CD4-positive, alpha-beta memory T cell (primary cell): ENCODE measurements at places on chromosomes 3 and 15. TPM values are rescaled to one million over a fixed set of nuclear protein-coding genes. Genes with fewer than 3 reads are reported as not detected.

ABCF3 gene
- 122 TPM for total RNA-seq

KLF15 gene
- 0.72 TPM for total RNA-seq

CCDC54 gene
- not detected for total RNA-seq

SPATA12 gene
- not detected for total RNA-seq

WDR53 gene
- total RNA-seq = 37.5 TPM

RTP3 gene
- not detected for total RNA-seq

CPEB1 gene
- 0.17 TPM for total RNA-seq

- H3K36me3 ChIP-seq = no peaks in the 10 kb centered on the region
- H3K4me1 ChIP-seq = no peaks in the 10 kb centered on the region
- H3K27ac ChIP-seq = no peak overlapping the region
Observed at GRCh38 chr3:55515550-55516246, 28.6 kb upstream of the WNT5A start.

GRCh38 chr3:195813916-195814640, 2.3 kb upstream of the MUC4 start:
- H3K27me3 ChIP-seq = no peaks in the 10 kb centered on the region
- no peak overlapping the region for H3K4me3 ChIP-seq
- H3K4me1 ChIP-seq = no peaks in the 10 kb centered on the region
- no peak for DNase-seq
- no peak overlapping the region for H3K27ac ChIP-seq

DNA sequence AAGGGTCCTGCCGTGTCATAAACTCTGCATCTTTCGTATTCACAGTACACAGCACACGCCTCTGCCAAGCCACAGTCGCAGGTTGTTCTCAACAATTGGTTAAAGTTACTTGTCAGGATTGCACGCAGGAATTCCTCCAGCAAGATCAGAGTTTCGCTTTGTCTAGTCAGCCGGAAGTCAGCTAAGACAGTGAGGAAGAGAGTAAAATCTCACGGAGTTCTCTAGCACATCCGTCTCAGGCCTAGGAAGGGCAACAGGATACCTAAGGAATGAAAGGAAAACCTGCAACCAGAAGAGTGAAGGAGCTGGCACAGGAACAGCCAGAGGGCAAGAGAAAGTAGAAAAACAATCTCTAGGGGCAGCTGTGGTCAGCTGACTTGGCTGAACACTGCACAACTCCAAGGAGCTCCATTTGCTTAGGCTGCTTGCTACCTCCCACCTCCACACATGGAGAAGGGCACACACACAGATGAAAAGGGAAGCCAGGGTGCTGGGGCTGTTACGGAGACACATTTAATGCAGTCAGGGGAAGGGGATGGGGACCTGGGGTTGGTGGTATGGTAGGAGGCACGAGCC, 23.7 kb downstream of the RORA start:
- H3K27ac ChIP-seq = no peak overlapping the region
- H3K36me3 ChIP-seq = no peaks in the 10 kb centered on the region
- no peaks in the 10 kb centered on the region for H3K27me3 ChIP-seq
- no peak overlapping the region for H3K4me3 ChIP-seq

- H3K4me3 ChIP-seq = no peak overlapping the region
- H3K27me3 ChIP-seq = no peaks in the 10 kb centered on the region
- H3K27ac ChIP-seq = no peak overlapping the region
- H3K4me1 ChIP-seq = no peaks in the 10 kb centered on the region
Observed at GRCh38 chr3:139227827-139228226, 116.0 kb upstream of the MRPS22 start.

- peak; percentile 10 for DNase-seq
- peaks cover 22% of the 10 kb centered on the region for H3K4me1 ChIP-seq
- no peaks in the 10 kb centered on the region for H3K36me3 ChIP-seq
- no peak overlapping the region for H3K27ac ChIP-seq
Observed at GRCh38 chr3:10010421-10010877, 15.8 kb upstream of the FANCD2 start.

DNA sequence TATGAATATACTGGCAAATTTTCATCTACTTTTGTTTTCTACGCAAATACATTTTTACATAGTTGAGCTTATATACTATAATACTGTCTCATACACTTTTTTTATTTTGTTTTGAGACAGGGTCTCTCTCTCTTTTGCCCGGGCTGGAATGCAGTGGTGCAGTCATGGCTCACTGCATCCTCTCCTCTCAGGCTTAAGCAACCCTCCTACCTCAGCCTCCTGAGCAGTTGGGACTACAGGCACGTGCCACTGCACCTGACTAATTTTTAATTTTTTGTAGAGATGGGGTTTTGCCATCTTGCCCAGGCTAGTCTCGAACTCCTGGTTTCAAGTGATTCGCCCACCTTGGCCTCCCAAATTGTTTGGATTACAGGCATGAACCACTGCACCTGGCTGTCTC, 25.9 kb downstream of the HACL1 start:
- no peak for DNase-seq
- H3K27me3 ChIP-seq = no peaks in the 10 kb centered on the region
- no peaks in the 10 kb centered on the region for H3K4me1 ChIP-seq

GRCh38 chr3:36367912-36368573, 12.3 kb upstream of the STAC start:
- no peak for DNase-seq
- H3K4me1 ChIP-seq = no peaks in the 10 kb centered on the region
- no peak overlapping the region for H3K27ac ChIP-seq
- no peaks in the 10 kb centered on the region for H3K36me3 ChIP-seq

DNA sequence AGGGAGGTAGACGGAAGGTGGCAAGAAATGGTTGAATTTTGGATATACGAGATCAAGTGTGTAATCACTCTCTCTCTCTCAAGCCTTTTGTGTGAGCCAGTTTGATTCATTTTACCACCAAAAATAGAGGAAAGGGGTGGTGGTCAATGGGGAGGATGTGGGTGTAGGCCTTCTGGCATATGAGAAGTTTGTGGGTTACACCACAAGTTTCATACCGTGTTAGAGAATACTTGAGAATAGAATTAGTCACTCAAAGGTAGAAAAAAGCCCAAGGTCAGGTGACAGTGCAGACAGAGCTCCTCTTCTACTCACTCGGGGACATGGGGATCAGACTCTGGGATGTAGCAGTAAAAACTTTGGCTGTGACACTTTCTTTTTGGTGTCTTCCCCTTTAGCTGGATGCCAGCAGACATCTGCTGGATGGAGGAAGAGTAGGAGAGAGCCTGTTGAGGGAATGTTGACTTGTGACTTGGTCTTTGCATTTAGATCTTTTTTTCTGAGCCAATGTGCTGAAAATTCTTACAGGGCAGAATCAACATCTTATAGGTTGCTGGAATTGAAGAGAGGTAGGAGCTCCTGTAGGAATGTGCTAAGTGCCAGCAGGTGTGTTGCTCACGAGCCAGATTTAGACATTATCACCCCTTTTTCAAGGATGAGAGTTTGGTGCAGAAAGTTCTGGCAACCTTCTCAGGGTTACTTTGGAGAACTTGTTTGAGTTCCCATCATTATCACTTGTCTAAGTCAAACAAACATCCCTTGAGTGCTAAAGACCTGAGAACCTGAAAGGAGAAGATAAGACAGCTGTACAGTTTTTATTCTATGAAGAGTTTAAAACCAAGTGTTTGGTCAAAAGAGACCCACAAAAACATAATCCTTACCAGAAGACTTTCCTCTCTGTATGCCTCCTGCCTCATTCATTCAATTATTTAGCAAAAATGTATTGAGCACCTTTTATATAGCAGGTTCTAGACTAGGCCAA, 43.9 kb upstream of the RYK start:
- peaks cover 17% of the 10 kb centered on the region for H3K4me1 ChIP-seq
- DNase-seq = peak; percentile 81
- no peak overlapping the region for H3K4me3 ChIP-seq
- no peak overlapping the region for H3K27ac ChIP-seq
- no peaks in the 10 kb centered on the region for H3K27me3 ChIP-seq
- no peaks in the 10 kb centered on the region for H3K36me3 ChIP-seq

- H3K27me3 ChIP-seq = no peaks in the 10 kb centered on the region
- H3K4me1 ChIP-seq = peaks cover 63% of the 10 kb centered on the region
- DNase-seq = peak; percentile 70
- peaks cover 33% of the 10 kb centered on the region for H3K36me3 ChIP-seq
- peak overlapping the region; percentile 41 for H3K27ac ChIP-seq
Observed at GRCh38 chr3:71702131-71703024, 22.8 kb downstream of the EIF4E3 start.

DNA sequence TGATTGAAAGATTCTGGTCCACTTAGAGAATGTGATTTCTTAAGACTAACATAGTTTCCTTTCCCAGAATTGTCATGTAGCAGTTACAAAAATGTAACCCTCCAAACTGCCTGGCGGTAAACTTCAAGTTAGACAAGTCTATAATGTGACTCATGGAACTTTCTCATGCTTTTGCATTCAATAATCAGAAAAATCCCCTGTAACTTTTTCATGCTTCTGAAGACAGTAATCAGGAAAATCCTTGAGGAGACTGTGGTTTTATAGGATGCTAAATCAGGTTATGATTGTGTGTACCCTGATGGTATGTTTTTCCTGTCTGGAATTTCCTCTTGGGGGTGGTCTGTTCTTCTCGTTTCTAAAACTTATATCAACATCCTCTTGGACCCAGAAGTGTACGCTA, 74.0 kb upstream of the RARB start:
- no peak for DNase-seq
- H3K27ac ChIP-seq = no peak overlapping the region
- H3K4me1 ChIP-seq = no peaks in the 10 kb centered on the region
- no peaks in the 10 kb centered on the region for H3K36me3 ChIP-seq

- no peaks in the 10 kb centered on the region for H3K36me3 ChIP-seq
- no peak overlapping the region for H3K27ac ChIP-seq
- no peaks in the 10 kb centered on the region for H3K27me3 ChIP-seq
- DNase-seq = peak; percentile 23
Observed at GRCh38 chr3:112736805-112737566, 96.0 kb upstream of the CCDC80 start.

- peaks cover 3% of the 10 kb centered on the region for H3K27me3 ChIP-seq
- H3K27ac ChIP-seq = no peak overlapping the region
- no peak overlapping the region for H3K4me3 ChIP-seq
- H3K4me1 ChIP-seq = no peaks in the 10 kb centered on the region
Observed at GRCh38 chr3:131658771-131659170, 156.0 kb upstream of the MRPL3 start.

DNA sequence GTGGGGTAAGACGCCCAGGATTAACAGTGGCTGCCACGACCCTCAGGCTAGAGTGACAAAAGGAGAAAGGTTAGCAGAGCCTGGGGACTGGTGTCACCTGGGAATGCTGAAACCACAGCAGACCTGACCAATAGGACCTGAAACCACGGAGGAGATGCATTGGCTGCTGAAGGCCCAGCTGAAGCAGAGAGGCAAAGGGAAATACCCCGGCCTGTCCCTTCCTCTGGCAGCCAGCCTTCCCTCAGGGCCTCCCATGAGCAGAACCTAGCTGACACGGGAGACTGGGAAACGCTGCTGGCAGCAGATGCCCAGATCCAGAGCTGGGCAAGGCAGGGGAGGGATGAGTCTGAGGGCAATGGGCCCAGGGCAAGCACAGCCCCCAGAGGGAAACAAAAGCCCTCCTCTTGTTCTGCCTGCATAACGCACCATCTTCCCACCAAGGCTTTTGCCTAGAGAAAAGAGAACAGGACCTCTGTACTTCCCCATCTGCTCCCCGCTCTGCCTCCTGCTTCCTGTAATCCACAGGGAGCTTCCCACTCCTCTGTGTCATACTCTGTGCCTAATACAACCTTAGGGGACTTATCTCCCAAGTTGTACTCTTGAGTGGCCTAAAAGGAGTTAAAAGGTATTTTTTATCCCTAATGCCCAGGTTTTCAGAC, 216.2 kb downstream of the ABHD5 start:
- no peak overlapping the region for H3K4me3 ChIP-seq
- H3K36me3 ChIP-seq = no peaks in the 10 kb centered on the region
- H3K4me1 ChIP-seq = no peaks in the 10 kb centered on the region
- DNase-seq = no peak

- no peak for DNase-seq
- no peak overlapping the region for H3K4me3 ChIP-seq
- no peak overlapping the region for H3K27ac ChIP-seq
- peaks cover 49% of the 10 kb centered on the region for H3K36me3 ChIP-seq
- H3K27me3 ChIP-seq = no peaks in the 10 kb centered on the region
Observed at GRCh38 chr15:64969401-64969800, 20.3 kb downstream of the SPG21 start.

GRCh38 chr3:146701246-146701645, 96.1 kb upstream of the PLSCR5 start:
- H3K4me3 ChIP-seq = no peak overlapping the region

DNA sequence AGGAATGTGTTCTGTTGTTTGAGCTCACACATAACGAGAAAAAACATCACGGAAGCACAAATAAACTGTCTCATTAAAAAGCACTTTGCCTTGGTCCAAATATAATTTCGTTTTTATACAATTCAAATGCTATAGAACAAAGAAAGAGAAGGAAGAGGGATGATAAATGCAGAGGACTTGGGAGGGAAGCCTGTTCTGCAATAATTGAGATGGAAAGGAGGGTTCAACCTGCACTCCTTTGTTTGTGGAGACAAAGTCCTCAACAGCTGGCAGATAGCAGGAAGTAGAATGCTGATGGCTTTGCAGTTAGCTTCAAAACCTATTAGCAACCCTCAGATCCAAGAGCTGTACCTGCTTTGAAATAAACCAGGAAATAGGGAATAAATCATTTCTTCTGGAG, 1010.8 kb downstream of the FHIT start:
- no peaks in the 10 kb centered on the region for H3K36me3 ChIP-seq
- H3K27ac ChIP-seq = no peak overlapping the region
- no peak overlapping the region for H3K4me3 ChIP-seq
- no peaks in the 10 kb centered on the region for H3K4me1 ChIP-seq
- no peak for DNase-seq
- no peaks in the 10 kb centered on the region for H3K27me3 ChIP-seq
